ENCODE measurements at places on chromosomes 5 and 9.
A peak's percentile ranks its signal among the peaks of the same experiment; 100 is the strongest.

DNA sequence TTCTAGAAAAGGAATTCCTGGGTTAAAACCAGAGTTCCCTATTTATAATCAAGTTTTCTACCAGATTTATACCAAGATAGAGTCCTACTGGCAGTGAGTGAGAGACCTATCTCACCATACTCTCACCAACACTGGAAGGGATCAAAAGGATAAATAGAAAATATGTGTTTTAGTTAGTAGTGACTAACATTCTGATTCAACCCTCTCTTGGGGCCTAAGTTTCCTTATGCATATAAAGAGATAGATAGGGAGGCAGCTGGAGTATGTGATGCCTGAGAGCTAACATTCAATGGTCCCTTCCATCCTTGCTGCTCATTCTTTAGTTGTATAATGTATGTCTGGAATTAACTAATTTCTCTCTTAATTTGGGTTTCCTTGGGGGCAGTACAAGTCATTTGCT is 32.0 kb downstream of the CKMT2 start:
- no peak for DNase-seq

- DNase-seq, result no peak
Observed at GRCh38 chr5:159894149-159894720, 22.0 kb upstream of the ADRA1B start.

- no peak for DNase-seq
Observed at GRCh38 chr9:38309324-38310195, 82.9 kb upstream of the ALDH1B1 start.

- DNase-seq, result no peak
Observed at GRCh38 chr5:380701-381309, 59.3 kb downstream of the AHRR start.

GRCh38 chr5:159824188-159825161 is 91.8 kb upstream of the ADRA1B start:
- no peak for DNase-seq

DNA sequence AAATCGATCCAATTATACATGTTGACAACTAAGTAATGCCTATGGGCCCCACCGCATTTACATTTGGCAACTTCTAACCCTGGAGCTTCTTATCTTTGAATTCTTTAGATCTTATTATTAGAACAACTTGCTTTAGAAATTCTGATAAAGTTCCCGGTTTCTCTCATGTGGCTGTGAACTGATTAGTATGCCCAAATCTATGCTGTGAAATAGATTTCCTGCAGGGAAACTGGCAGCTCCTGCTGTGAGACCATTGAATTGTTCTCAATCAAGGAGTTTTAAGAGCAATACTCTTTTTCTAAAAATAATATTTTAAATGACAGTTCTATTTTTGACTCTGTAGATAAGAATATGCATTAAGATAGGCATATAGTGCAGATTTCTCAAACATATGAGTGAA is 177.5 kb downstream of the GABRB2 start:
- DNase-seq, result no peak

- peak; percentile 12 for DNase-seq
Observed at GRCh38 chr5:140073296-140073695, 30.2 kb upstream of the NRG2 start.

DNA sequence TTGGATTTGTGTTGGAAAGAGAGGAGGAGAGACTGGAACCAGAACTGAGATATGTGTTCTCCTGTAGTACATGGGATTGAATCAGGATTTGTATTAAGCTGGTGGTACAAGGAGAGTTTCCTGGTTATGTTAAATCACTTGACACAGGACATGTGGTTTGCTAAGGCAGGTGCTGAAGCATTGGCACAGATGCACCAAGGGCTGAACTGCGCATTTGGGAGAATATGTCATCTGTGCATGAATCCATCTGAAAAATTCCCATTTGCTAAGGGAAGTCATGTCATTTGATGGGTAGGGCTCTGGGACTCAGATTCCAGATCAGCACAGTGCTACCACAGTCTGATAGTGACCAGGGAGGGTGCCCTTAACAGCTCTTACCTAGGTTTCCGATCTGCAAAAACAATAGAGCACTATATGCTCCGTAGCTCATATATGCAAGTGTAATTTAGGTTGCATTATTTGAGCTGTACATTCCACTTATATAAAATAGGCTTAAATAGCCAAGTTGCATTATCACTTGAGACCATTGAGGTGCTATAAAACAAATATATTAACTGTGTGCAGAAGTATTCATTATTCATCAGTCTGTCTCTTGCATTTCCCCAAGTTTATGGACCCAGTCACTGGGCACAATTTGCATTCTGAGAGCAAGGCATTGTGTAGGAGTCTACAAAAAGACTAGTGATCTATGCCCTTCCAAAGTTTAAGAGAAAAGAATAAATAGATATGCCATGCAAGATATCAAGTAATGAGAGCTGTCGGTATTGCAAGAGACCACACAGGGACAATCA is 55.2 kb downstream of the ADAMTS16 start:
- DNase-seq, result no peak

DNA sequence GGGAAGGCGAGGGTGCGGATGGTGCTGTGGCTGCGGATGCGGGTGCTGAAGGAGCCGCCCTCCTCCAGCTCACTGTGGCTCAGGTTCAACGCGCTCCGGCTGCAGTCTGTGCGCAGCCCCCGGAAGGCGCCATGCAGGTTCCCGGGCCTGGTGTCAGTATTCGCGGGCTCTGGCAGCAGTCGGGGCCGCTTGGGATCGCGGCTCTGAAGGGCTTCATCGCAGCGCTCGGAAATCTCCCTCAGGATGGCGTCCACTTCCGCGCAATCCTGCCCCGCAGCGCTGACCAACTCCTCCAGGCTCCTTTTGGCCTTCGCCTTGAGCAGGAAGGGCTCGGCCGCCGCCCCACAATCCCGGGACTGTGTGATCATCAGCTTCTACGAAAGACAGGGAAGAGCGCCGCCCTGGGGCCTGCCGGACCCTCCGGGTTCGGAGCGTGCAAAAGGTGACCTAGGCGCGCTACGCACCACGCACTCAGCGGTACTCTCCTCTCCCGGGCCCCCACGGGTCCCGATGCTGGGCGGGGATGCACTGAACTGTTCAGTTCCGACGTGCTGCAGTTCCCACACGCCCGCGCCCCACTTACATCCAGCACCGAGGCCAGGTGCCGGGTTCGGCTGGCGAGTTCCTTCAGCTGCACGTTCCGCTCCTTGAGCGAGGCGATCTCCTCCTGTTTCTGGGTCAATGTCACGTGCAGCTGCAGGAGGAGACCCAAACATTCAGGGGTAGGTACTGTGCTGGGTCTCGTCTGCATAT is 6.5 kb downstream of the MCIDAS start:
- no peak for DNase-seq

Data from HTR-8/SVneo (cell line).